Activated CD4-positive, alpha-beta T cell treated with anti-CD3 and anti-CD28 coated beads, Interleukin-2, amount 50 U/mL, for 24 hours (primary cell): ENCODE measurements at places on chromosomes 2 and 18.

GRCh38 chr2:64763126-64763525, 109.4 kb upstream of the SERTAD2 start:
- DNase-seq, result no peak

DNA sequence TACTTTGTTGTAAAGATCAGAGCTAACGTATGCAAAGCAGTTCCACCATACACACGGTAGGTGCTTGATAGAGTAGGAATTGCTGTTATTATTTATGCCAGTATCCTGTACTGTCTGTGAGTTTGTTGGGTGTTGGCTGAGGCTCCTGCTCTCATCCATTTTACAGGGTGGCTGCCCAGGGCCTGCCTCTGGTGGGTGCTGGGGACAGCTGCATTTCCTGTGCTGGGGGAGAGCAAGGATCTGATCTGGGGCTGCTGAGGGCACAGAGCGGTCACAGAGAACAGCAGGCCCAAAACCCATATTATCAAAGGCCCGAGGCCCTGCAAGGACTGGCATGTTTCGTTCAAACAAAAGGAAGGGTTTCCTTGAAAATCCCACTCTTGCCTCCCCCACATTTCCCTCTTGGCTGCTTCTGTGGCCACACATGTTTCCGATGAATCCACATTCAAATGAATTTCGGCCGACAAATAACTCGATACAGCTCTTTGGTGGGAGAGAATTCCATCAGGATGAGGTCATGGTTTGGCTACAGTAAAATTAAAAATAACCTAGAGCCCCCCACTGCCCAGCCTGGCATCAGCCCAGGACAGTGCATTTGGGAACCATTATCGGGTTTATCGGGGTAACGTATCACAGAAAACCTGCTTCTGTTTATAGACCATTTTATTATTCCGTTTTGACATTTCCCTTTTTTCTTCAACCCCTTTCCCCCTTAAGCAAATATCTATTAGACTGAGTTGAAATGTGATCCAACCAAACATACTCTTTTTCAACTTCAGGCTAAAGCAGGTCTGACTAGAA, 143.4 kb downstream of the CYRIA start:
- no peak for DNase-seq

DNA sequence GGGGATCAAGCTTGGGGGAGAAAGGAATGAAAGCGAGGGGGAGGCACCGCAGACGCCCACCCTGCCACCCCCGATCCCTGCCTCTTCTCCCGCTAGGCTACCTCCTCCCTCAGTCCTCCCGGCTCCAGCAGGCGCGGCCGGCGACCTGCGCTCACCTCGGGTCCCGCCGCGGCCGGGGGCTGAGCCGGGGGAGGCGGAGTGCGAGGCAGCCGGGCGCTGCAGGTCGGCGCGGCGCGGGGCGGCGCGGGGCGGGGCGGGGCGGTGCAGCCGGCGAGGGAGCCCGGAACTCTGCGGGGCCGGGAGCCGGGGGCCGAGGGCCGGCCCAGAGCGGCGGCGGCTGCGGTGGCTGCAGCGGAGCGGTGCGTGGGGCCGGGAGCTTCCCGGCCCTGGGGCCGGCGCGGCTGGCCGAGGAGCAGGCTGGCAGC, 477 bp downstream of the ACVR1 start:
- no peak for DNase-seq

DNA sequence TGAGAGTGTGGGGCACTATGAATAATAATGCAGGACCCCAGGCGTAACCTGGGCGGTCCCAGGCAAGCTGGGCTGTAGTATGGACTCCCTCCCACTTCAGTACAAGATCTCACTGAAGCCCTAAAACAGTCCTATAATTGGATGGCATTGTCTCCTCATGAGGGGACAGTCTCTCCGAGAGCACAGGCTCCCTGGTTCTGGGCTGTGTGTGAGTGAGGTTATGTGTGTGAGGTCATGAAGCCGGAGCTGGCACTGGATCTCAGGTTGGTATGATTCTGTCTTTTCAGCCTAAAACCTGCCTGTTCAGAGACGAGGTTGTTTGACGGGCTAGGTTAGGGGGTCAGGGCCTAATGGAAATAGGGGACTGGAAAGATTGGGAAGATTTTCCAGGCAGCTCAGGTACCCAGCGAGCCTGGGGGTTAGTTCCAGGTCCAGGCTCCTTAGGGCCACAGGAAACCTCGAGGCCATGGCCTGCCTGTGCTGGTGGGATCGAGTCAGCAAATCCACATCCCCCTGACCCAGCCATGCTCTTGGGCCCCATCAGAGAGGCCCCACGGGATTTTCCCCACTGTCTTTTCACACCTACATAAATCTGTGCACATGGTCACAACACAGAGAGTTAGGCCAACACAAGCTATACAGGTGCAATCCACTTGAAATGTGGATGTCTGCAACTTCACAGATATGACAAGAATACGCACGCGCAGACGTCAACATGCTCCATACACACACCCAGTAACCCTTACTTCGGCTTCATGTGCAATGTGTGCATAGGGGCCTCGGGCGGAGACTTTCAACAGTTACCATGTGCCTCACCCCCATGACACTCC, 94.8 kb downstream of the INHBB start:
- DNase-seq, result no peak

- no peak for DNase-seq
Observed at GRCh38 chr2:196830701-196831100, 21.5 kb upstream of the C2orf66 start.

DNA sequence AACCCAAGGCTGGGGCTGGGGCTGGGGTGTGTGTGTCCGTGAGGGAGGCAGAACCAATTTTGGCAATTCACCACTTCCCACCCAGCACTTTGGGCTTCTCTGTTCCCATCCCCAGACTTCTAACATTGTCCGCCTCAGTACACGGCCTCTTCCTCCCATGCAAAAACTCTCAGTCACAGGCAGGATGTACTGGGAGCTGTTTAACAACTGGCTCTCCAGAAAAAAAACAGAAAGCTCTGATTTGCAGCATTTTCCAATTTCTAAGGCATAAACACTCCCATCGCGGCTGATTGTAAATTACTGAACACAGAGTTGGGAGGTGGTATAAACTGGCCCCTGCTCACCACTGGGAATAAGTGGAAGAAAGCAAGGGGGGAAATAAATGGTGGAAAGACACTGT, 73.1 kb upstream of the MAP4K3 start:
- no peak for DNase-seq

- DNase-seq, result no peak
Observed at GRCh38 chr2:24731923-24732322, 61.3 kb downstream of the PTRHD1 start.

- DNase-seq, result no peak
Observed at GRCh38 chr18:24482821-24483220, 22.4 kb downstream of the HRH4 start.

DNA sequence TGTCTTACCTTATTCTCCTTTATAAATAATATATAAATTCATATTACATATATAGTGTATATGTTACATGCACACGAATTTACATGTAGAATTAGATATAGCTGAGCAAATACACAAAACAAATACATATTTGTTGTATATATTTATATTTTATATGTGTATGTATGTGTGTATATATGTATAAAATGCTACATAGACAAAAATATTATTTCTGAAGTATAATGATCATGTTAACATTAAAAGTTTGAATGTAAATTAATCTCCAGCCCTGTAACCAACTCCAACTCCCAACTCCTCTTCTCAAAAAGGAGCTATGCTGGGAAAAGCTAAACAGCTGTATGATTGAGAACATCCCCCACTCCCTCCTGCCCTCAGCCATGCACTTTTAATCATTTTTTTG, 42.7 kb upstream of the RND3 start:
- DNase-seq, result no peak

DNA sequence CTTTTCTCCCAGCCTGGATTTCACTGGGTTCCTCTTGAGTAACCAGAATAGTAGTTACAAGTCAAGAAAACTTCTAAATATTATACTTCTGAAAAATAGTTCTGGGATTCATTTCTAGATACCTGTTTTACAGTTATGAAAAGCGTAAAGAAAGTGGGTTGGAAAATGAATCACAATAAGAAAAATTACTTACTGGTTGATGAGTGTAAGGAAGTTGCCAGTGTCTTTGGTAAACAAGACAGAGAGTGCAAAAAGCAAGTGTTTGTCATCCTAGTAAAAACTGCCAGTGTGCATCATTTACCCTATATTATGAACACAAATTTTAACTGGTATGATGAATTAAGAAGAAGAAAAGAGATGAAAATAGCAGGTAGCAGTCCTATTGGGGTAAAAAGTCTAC, 88.9 kb downstream of the R3HDM1 start:
- no peak for DNase-seq

GRCh38 chr18:46340716-46341115, 236.5 kb downstream of the HAUS1 start:
- no peak for DNase-seq

DNA sequence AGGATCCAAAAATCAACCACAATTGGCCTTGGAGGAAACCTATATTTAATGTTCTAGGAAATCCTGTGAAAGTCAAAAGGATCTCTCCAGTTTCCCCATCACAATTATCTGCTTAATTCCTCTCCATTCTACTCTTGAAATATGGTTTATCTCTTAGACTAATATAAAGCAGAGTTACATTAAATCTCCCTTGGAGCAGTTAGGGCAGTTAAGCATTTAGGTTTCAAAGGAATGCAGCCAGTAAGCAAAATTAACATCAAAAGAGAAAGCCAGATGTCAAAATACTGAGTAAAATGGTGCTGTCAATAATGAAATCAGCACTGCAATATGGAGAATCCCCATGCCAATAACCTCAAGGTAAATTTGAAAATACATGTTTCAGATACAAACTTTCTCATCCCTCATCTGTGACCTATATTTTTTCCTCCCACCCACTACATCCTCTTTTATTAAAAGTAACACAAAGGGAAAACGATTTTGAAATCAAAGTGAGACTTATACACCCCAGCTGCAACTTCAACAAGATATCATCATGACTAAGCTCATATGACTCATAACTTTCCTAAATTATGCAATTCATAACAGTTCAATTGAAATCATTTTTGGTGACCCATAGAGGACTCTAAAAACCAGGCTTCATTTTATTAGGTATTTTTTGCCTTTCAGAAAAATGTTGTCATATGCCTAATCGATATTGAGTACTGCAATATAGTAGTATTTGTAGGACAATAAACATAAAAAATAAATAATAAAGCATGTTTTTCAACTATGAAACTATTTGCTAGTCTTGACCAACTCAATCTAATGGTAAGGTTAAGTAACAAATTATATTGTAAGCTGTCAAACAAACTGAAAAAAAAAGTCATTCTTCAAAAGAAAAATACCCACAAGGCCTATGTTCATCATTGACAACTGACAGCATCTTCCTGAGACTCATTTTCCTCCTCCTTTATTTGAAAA, 3.1 kb downstream of the ADAM17 start:
- DNase-seq, result peak; percentile 28

- DNase-seq, result no peak
Observed at GRCh38 chr2:120591572-120591971, 144.1 kb upstream of the GLI2 start.

- DNase-seq, result no peak
Observed at GRCh38 chr2:239756790-239757760, 268.1 kb downstream of the NDUFA10 start.

- DNase-seq, result no peak
Observed at GRCh38 chr2:241906826-241907570, 37.5 kb downstream of the RTP5 start.

DNA sequence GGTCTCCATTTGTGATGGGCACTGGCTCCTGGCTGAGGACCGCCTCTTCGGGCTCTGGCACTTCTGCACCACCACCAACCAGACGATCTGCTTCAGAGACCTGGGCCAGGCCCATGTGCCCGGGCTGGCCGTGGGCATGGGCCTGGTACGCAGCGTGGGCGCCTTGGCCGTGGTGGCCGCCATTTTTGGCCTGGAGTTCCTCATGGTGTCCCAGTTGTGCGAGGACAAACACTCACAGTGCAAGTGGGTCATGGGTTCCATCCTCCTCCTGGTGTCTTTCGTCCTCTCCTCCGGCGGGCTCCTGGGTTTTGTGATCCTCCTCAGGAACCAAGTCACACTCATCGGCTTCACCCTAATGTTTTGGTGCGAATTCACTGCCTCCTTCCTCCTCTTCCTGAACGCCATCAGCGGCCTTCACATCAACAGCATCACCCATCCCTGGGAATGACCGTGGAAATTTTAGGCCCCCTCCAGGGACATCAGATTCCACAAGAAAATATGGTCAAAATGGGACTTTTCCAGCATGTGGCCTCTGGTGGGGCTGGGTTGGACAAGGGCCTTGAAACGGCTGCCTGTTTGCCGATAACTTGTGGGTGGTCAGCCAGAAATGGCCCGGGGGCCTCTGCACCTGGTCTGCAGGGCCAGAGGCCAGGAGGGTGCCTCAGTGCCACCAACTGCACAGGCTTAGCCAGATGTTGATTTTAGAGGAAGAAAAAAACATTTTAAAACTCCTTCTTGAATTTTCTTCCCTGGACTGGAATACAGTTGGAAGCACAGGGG, 5.5 kb downstream of the TMEM37 start:
- no peak for DNase-seq

DNA sequence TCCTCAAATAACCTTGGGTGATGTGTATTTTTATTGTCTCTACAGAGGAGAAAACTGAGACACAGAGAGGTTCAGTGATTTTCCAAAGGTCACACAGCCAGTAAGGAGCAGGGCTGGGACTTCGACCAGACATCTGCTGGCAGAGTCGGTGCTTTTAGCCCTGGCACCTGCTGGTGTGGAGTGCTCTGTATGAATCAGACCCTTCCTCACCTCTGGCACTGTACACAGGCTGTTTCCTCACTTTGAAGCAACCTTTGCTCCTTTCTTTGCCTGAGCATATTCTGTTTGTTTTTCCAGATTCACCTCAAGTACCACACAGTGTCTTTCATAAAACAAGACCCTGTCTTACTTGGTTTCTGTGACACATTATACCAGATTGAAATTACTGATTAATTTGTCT, 107.9 kb downstream of the DPP10 start:
- DNase-seq, result no peak

DNA sequence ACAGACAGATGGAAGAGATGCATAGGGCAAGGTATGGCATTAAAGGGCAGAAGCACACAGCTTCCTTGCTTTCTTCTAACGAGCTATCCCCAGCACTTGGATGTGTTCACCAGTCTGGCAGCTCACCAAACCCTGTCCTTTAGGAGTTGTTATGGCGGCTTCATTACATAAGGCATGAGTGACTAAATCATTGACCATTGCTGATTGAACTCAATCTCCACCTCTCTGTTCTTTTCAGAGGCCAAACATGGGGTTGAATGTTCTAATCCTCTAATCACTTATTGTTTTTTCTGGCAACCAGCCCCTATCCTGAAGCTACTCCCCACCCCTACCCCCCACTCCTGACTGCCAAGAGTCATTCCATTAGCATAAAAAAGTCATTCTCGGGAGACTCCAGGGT, 301.8 kb downstream of the XIRP2 start:
- no peak for DNase-seq

DNA sequence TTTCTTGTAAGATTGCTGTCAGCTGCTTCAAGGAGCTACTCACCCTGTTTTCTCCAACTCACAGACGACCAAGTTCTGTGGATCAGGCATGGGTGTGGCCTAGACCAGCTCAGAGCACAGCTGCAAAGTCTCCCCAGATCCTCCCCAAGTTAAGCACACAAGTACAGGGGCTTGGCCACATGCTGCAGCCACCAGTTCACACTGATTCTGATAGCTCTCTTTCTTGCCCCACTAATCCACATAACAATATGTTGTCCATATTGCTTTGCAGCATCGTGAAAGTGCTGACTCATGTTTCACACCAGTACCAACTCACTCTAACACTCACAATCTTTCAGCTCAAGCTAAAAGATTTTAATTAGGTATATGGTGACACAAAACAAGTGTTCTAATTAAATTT, 437.0 kb downstream of the PARD3B start:
- DNase-seq, result no peak
